ENCODE measurements at places on chromosomes 12 and 14.
A peak's percentile ranks its signal among the peaks of the same experiment; 100 is the strongest.

- DNase-seq = no peak
Observed at GRCh38 chr14:53441789-53442188, 288.7 kb upstream of the DDHD1 start.

DNA sequence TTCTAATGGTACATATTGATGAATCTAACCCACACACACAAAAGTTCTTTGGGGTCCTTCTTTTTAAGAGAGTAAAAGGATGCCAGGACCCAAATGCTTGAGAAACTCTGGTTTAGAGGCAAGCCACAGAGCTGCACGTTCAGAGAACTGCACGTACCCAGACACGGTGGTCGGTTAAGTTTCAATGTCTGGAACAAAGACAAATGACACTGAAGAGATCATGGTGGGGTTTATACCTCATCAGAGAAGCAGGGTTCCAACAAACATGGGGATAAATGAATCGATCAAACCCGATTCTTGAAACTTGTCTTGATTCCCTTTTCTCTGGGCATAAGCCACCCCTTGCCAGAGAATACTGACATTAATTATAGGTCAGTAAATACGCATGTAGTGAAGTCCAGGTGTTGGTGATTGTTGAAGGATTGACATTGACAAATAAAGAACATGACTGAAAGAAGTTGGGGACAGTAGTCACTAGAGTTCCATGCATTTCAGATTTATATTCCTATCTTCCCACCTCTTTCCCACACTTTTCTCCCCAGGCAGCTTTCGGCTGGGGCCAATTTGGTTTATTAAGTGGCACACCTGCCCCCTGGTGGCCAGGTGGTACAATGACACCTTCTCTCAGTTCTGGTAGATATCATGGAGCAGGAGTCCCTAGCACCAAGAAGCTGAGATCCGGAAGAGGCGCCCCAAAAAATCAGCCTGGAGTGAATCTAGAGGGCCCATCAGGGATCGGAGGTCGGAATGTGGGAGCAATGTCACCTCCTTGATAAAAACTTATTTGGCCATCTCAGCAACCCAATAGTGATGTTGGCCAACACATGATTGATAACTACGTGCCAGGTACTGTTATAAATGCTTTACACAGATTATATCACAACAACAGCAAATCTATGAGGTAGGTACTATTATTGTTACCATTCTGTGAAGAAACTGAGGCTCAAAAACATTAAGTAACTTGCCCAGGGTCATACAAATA, 17.8 kb upstream of the HDAC7 start:
- peak; percentile 75 for DNase-seq

DNA sequence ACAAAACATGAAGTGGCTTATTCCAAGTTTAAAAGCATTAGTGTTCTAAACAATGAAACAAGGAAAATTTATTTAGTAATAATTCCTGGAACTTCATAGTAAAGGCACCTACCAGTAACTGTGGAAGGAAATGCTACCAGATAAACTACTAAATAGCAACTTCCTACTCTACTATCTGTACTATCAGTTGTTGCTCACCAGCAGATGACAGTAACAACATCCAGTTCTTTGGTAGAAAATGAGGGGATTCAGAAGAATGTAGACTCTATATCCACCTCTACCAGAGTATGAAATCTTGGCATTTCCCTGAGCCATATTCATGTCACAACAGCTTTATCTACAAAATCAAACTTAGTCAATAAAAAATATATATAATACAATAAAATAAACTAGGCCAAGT, 3.1 kb downstream of the ENTPD5 start:
- no peak for DNase-seq

DNA sequence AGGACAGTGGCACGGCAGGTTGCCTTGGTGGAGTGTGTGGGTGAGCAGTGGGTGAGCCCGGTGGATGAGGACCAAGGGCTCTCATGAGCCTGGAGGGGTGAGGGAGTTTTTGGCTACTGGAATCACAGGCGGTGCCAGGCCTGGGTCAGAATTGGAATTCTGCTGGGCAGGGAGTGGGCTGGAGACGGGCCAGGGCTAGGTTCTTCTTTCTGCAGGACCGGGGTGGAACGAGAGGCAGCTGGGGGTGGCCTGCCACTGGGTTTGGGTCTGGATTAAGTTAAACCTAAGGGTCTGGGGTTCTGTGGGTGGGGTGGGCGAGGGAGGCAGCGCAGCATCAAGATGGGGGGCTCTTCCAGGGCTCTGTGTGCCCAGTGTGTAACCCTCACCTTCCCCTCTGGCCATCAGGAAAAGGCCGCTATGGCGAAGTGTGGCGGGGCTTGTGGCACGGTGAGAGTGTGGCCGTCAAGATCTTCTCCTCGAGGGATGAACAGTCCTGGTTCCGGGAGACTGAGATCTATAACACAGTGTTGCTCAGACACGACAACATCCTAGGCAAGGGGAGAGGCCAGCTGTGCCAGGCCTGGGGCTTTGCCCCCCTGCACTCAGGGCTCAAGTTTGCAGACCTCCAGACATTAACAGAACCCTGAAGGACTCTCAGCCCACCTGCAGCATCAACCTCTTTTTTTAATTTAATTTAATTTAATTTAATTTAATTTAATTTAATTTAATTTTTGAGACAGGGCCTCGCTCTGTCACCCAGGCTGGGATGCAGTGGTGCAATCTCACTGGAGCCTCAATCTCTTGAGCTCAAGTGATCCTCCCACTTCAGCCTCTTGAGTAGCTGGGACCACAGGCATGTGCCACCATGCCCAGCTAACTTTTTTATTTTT, 7.0 kb downstream of the ACVRL1 start:
- DNase-seq = no peak

DNA sequence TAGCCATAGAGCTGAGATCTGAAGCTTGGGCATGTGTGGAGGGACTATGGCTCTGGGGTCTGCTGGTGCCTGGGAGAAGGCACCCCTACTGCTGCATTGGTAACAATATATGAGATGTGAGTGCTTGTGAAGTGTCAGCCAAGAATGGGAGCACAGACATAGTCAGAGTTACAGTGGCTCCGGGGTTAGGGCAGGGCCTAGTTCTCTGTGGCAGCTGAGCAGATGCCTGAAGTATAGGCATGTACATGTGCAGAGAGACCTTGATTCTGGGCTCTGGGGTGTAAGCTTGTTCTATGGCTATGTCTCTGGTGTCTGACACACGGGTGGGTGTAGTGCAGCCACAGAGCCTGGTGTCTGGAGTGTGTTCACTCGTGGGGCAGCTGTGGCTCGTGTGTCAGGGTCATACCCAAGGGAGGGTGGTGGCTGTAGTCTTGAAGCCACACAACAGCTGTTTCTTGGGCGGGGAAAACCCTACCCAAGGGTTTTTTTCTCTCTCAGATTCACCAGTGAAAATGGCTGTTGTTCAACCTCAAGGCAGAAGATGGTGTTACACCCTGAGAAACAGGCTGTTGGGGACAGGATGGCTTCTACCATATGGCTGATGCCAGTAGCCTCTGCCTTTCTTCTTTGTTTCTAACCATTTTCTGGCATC, 11.9 kb upstream of the TCL1A start:
- no peak for DNase-seq

GRCh38 chr14:45610318-45610717, 357.3 kb upstream of the MIS18BP1 start:
- peak; percentile 23 for DNase-seq

- DNase-seq = peak; percentile 53
Observed at GRCh38 chr12:62044450-62045135, 215.6 kb upstream of the USP15 start.

- no peak for DNase-seq
Observed at GRCh38 chr12:102966200-102966863, 8.9 kb downstream of the ASCL1 start.

DNA sequence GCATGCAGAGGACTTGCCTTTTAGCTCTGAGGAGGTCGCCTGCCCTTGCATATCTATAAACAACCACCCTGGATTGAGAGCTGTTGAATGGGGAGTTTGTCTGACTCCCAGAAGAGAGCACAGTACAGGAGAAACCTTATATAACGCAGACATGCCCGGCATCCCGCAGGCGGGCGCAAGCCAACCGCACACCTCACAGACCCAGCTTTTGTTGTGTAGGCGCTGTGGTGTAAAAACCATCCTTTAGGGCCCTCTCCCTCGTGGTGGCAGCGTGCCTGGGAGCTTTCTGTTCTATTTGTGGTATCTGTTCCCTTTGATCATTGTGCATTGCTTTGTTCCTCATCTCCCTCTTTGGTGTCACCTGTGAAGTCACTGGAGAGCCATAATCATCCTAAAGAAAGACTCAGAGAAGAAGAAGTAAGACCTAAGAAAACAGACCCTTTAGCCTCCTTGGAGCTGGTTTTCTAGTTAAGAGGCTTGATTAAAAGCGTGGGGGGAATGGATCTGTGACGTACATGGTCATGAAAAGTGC, 77.7 kb downstream of the ETV6 start:
- no peak for DNase-seq

DNA sequence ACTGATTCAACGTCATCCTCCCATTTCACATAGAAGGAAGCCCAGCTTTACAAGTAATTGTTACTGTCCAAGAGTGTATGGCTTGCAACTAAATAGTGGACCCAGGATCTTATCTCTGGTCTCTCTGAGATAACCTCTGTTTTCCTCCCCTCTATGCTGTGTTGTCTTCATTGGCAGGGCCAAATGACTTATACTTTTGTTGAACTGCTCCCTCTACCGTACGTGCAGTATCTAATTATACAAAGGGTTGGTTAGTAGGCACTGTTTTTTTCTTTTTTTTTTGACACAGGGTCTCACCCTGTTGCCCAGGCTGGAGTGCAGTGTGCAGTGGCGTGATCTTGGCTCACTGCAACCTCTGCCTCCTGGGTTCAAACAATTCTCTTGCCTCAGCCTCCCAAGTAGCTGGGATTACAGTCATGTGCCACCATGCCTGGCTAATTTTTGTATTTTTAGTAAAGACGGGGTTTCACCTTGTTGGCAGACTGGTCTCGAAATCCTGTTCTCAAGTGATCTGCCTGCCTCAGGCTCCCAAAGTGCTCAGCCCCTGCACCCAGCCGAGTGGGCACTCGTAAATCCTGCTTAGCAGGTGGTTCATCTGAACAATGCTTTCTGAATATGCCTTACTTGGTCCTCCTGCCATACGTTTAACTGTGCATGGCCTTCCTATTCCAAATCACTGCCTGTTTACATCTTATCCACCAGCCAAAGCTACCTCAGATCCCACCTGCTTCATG, 162.1 kb downstream of the ADCK1 start:
- DNase-seq = no peak

DNA sequence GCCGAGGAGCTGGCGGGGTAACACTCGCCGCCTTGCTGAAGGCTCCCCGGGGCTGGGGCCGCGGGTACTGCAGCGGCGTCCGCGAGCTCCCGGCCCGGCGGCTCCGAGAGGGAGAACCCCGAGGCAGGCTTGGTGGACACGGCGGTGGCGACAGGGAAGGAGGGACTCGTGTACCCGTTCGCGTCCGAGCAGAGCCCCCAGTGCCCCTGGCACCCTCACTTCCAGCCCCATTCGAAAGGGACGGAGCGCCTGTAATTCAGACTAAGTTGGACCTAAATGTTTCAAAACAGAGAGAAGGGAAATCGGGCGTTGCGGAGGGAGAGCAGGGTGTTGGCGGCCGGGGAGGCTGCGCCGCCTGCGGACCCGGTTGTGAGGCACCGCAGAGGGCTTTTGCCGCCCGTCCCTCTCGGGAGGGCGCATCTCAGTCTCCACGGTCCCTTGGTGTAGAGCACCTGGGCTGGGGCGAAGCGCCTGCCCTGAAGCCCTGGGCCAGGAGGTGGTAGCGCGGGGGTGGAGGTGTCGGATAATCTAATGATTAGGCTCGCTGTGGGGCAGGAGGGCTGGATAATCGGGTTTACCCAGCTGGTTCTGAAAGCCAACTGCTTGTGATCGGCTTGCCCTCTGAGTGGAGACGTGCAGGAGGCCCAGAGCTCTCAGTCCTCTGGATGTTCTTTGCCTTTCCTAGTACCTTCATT, 771 bp downstream of the DAAM1 start:
- peak; percentile 38 for DNase-seq

GRCh38 chr14:81523616-81524015, 10.0 kb downstream of the SEL1L start:
- DNase-seq = no peak

- no peak for DNase-seq
Observed at GRCh38 chr14:52473557-52473956, 78.7 kb downstream of the TXNDC16 start.

DNA sequence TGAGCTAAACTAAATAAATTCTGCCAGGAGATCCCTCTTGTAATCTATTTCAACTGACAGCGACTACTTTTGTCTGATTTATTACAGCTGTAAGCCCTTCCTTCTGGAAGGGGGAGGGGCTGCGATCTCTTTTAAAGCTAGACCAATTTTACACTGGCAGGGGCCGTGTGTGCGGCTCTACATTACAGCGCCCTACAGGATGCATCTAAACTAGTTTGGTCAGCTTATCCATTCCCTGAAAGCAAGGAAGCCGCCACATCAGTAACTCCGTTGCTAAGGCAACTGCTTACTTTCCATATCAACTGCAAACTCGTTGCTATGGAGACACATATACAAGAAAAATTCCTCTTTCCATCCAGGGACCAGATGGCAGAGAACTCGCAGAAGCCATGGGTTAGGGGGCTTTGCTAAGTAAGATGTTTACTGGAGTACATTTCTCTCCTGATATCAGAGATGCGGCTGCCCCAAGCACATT, 17.4 kb downstream of the FOXN3 start:
- DNase-seq = peak; percentile 31

DNA sequence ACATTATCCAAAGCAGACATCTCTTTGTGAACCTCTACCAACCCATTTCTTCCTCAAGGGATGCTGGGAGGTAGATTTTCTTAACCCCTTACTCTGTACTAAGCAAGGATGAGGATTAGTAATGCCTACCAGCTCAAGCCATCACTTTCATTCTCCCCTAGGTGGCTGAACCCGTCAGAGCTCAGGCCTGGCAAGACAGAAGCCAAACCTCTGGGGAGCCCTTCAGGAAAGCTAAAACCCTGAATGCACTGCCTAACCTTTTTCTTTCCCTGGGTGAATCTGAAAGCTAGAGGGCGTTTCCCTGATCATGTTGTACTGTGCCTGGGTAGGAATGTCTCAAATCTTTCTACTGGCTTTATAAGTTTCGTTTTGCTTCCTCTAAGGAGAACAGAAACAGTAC, 617.3 kb downstream of the RPL10L start:
- no peak for DNase-seq

Measured in NCI-H2081 (cell line).